ENCODE measurements at places on chromosomes 12 and 14.

- no peak for DNase-seq
These were observed 537.0 kb downstream of the SLC6A15 start for GRCh38 chr12:84375449-84376170.

- DNase-seq = no peak
These were observed 11.0 kb upstream of the IRF2BPL start for GRCh38 chr14:77039285-77040058.

DNA sequence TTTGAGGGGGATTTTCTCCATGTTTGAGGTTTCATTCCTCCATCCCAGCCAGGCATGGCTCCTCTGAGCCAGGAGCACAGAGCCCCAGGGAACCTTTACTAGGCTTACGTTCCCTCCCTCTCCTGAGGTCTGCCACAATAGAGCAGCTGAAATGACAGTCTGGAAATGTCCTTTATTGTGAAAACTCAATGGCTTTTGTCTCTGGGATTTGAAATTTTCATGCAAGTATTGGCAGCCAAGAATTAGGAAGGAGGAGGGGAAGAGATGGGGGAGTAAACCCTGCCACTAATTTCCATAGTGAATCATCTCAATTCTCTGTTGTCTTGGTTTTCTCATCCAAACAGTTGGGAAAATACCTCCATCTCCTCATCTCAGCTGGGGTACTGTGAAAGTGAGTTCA is 2.6 kb upstream of the PLEKHG3 start:
- no peak for DNase-seq

DNA sequence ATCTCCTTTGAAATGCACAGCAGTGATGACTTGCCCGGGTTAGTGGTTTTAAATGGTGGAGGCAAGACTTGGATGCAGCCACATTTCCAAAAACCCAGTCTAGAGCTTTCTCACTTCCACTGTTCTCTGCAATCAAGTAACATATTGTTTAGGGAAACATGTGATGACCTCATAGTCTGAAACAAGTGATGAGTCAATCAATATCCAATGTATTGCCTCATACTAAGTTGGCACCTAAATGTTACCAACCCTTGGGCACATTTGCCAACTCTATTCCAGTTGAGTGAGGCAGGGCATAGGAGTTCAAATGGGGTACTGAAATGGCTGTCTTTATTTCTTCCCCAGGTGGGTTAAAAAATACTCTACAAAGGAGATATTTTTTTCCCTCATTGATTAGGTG is 1105.4 kb downstream of the VRK1 start:
- no peak for DNase-seq

DNA sequence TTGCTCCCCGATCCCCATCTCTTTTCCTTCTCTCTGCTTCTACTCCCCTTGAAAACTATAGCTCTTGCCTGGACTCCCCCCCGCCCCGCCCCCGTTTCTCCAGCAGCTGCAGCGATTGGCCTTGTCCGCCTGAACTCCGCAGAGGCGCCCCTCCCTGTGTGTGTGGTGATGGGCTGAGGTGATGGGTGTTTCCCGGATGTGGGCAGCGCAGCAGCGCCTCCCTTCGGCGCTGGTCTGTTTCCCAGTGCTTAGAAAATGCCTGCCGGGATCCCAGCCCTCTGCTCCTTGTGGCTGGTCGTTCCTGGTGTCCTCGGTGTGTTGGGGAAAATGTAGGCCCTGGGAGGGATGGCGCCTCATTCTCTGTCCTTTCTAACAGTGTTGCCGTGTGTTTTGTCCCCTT is 43.3 kb downstream of the GALNT8 start:
- DNase-seq = no peak

DNA sequence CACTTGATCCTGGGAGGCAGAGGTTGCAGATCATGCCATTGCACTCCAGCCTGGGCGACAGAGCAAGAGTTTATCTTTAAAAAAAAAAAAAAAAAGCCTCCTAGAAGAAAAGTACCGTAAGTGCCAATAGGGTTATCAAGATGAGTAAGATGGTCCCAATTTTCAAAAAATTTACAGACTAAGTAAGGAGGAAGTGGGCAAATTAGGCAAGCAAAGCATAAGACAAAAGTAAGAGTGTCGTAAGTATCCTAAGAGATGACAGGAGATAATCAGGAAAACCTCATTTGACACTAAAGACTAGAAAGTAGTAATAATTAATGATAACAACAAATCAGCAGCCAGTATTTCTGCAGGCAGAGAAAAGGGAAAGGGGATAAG is 12.2 kb downstream of the PYM1 start:
- DNase-seq = no peak

GRCh38 chr12:91778091-91778832 is 367.4 kb downstream of the BTG1 start:
- no peak for DNase-seq

DNA sequence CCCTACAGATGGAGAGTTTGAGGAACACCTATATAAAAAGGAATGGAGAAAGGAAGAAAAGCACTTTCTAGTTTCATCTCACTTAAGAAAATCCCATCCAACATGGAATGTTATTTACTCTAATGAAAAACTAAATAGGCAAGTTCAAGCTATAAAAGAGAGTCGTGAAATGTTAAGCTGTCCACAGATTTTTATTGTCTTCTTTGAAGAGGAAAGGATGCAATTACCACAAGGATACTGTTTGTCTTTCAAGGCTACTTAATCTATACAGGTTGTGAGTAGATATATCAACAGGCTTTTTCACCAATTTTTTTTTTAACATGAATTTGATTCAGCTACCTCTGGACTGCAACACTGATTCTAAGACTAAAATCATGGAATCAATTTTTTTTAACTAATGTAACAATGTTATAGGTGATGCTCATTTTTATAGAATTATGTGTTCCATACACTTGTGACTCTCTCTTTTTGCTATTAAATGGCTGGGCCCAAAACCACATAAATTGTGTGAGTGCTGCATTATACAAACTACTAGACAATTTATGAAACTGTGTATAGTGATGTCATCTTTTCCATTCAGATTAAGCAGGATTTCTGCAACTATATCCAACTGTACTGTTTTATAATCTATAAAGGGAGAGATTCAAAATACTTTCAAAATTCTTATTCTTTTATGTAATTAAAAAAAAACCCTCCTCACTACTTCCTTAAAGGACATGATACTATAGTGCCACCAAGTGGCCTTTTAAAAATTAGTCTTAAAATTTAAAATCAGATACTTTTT is 26.8 kb upstream of the BMAL2 start:
- peak; percentile 28 for DNase-seq

DNA sequence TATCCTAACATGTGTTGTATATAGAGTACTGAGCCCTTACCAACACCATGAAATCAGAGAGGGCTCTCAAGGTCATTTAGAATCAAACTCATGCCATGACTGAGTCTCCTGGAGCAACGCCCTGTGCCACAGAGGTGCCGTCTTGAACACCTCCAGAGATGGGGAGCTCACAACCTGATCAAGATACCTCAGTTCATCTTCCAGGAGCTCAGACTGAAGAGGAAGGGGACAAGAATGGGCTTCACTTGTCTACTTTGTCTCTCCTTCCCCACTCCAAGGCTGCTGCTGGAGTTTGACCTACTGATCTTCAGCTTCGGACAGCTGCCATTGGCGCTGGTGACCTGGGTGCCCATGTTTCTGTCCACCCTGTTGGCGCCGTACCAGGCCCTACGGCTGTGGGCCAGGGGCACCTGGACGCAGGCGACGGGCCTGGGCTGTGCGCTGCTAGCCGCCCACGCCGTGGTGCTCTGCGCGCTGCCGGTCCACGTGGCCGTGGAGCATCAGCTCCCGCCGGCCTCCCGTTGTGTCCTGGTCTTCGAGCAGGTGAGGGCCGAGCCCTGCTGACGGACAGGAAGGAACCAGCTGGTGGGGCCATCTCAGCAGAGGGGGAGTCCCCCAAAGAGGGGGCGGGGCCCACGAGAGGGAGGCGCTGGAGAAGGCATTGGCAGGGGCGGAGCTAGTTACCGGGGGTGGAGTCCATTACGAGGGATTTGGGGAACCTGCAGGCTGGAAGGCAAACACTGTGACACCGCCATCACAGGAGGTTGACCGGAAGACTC is 12.0 kb downstream of the SOAT2 start:
- no peak for DNase-seq

- peak; percentile 66 for DNase-seq
These were observed 672 bp upstream of the ESR2 start for GRCh38 chr14:64294672-64295413.

GRCh38 chr12:101885912-101886561 is 8.7 kb downstream of the DRAM1 start:
- DNase-seq = no peak

DNA sequence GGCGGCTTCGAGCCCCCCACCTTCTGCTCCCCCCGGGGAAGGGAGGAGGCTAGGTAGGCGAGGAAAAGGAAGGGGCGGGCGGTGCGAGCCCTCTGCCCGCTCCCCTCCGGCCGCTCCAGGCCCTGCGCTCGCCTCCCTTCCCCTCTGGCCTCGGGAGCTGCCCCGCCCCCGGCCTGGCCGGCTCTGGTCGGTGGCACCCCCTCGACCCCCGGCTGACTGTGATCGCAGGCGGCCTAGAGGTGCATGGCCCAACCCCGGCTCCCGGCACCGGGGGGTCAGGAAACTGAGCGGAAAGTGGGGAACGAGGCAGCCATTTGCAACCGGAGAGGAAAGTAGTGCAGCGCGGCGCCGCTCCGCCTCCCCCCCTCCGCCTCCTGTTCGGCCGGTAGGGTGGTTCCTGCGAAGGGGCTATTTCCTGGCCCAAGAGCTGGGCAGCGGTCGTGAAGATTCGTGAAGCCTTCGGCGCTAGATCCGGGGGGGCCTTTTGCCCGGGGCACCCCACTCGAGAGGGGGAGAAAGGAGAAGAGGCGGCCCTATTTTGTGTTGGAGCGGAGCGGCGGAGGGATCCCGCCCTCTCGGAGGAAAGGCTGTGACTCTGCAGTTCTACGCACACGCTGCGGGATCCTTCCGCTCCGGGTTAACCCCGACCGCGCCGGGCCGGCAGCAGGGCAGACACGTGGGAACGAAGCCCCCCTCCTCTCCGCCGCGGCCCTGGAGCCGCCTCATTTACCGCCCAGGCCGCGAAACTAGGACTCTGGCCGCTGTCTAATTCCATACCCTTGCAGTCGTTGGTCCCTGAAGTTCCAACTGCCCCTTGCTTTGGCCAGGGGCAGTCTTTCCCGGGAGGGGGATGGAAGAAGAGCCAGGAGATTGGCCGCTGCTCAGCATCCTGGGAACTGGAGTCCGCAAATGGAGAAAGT is at the start of gene KMT2D:
KMT2D (minus strand) TSS at position 558 of the 920 bp plus-strand sequence. CDS start 5,470 bp downstream, outside the sequence.
- peak; percentile 88 for DNase-seq

DNA sequence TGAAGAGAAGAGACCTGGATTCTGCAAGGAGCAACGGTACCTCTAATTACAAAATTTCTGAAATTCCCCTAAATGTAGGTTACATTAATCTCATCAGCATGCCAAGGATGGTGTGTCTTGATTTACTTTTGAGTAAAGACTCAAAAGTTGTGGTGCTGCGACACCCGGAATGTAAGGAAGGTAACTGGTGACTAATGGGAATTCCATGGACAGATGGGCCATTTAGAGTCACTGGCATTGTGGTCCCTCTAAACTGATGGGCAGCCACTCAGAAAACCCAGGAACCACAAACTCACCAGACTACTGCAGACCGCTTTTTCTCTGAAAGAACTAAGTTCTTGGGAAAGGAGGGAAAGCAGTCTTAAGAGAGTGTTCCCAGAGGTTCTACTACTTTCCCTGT is 32.8 kb downstream of the GRIN2B start:
- DNase-seq = no peak

GRCh38 chr12:111556676-111557075 is 42.4 kb downstream of the ATXN2 start:
- no peak for DNase-seq

DNA sequence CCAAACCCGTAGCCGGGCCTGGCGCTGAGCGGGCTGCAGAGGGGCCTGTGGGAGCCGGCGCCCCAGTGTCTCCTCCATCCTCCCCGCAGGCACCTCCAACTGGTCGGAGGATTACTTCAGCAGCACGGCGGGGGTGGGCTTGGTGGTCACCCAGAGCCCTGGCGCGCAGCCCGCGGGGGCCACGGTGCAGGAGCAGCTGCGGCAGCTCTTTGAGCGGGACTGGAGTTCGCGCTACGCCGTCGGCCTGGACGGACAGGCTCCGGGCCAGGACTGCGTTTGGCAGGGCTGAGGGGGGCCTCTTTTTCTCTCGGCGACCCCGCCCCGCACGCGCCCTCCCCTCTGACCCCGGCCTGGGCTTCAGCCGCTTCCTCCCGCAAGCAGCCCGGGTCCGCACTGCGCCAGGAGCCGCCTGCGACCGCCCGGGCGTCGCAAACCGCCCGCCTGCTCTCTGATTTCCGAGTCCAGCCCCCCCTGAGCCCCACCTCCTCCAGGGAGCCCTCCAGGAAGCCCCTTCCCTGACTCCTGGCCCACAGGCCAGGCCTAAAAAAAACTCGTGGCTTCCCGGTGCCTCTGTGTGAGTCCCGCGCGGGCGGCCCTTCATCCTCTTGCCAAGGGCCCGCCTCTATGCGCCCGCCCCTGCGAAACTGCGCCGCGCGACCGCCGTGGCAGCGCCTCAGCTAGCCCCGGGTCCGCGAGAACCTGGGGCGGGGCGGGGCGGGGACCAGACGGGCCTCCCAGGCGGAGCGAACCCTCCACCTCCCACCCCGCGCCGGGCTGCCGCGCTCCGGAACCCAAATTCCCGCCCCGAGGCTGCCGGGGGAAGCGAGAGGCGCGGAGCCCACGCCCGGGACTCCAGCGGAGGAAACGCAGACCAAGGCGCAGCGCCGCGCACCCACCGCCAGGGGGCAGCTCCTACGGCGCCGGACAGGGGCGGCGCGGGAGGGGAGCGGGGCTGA is 8.3 kb downstream of the PLD4 start:
- DNase-seq = peak; percentile 74

DNA sequence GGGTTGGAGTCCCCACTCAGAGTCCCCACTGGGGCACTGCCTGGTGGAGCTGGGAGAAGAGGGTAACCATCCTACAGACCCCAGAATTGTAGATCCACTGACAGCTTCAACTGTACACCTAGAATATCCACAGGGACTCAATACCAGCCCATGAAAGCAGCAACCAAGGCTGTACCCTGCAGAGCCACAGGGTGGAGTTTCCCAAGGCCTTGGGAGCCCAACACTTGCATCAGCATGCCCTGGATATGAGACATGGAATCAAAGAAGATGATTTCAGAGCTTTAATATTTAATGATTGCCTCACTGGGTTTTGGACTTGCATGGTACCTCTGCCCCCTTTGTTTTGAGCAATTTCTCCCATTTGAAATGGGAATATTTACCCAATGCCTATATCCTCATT is 80.4 kb downstream of the RASSF9 start:
- no peak for DNase-seq

DNA sequence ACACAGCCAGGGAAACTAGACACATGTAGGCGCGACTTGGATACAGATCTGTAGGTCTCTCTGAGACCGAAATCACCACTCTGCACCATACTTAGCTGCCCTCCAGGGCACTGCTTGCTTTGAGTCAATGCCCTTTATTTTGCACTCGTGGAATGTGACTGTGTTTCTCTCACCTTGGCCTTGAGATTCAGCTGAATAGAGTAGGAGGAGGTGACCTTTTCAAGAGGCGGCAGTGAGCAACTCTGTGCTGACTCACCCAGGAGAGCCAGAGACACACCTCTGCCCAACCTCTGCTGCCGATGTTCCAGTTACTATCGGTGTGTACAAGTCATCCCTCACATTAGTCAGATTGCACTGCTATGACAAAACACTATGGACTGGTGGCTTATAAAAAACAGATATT is 583.4 kb downstream of the VRK1 start:
- no peak for DNase-seq
